Calu3 (cell line): ENCODE measurements at places on chromosomes 11 and 22.
A peak's percentile ranks its signal among the peaks of the same experiment; 100 is the strongest.

- H3K36me3 ChIP-seq, result peaks cover 19% of the 10 kb centered on the region
- H3K4me1 ChIP-seq, result peaks cover 11% of the 10 kb centered on the region
- H3K27ac ChIP-seq, result no peak overlapping the region
- DNase-seq, result no peak
Measured at GRCh38 chr11:129018991-129019390, 76.3 kb upstream of the TP53AIP1 start.

DNA sequence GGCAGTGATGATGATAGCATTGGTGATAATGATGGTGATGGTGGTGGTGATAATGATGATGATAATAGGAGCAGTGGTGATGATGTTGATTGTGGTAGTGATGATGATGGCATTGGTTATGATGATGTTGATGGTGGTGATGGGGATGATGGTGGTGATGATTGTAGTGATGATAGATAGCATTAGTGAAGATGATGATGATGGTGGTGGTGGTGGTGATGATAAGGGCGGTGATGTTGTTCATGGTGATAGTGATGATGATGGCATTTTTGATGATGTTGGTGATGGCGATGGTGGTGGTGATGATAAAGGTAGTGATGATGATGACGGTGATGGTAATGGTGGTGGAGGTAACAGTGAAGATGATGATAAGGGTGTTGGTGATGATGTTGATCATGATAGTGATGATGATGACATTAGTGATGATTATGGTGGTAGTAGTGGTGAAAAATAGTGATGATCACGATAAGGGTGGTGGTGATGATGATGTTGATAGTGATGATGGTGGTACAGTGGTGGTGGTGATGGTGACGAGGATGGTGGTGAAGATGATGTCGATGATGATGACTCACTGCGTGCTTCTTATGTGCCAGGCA lies 93.0 kb downstream of the MPPED1 start:
- no peak overlapping the region for H3K4me3 ChIP-seq
- H3K36me3 ChIP-seq, result no peaks in the 10 kb centered on the region
- no peaks in the 10 kb centered on the region for H3K4me1 ChIP-seq
- no peak overlapping the region for H3K27ac ChIP-seq
- no peak for DNase-seq

- peak; percentile 51 for DNase-seq
- peaks cover 93% of the 10 kb centered on the region for H3K27me3 ChIP-seq
- no peak overlapping the region for H3K4me3 ChIP-seq
Measured at GRCh38 chr11:125345421-125346178, 150.5 kb downstream of the FEZ1 start.

DNA sequence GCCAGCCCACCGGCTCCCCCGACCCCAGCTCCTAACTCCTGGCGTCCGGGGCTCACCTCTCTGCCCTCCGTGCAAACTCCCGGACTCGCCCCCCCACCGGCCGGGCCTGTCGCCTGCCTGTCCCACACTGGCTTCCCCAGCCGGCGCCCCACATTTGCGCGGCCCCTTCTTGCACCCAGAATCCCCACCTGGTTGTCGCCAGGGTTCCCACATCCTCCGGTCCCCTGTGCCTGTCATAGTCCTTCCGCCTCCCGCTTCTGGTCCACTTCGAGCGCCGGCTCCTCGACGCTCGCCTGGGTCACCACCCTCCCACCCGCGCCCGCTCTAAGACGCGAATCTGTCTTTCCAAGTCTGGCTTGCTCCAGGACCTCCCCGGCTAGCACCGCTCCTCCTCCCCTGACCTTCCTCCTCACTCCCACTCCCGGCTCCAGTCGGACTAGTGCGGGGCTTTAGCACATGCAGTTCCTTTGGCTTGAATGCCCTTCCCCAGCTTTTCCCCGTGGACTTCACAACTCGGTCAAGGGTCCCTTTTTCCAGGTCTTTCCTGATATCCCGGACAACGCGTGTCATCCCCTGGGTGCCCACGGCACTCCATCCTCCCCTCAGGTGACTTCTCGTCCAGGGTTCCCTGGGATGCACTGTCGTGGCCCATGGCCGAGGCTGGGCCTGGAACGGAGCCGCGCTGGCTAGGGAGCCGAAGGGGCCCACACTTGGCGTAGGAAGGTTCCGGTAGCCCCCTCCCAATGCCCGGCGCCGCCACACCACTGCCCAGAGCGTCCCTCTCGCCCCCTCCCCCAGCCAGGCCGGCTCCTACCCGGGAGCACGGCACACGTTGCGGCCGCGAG lies 635 bp downstream of the SCARF2 start:
- H3K27ac ChIP-seq, result peak overlapping the region; percentile 87
- H3K4me1 ChIP-seq, result peaks cover 9% of the 10 kb centered on the region
- H3K4me3 ChIP-seq, result peak overlapping the region; percentile 75
- DNase-seq, result no peak

DNA sequence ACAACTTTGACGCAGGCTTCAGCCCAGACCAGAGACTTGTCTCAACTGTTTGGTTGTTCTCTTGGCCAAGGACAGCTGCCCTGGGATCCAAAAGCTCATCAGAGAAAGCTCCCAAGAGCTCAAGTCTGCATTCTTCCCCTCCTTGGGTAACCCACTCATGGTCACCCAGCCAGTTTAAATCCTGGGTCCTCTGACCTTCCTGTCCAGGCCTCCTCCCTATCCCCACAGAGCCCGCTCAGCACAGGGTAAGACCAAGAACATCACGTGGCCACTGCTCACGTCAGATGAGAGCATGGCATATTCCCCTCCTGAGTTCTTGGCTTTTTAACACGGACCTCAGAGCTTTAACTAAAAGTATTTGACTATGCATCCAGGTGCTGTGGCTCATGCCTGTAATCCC lies 25.8 kb downstream of the TSKU start:
- no peak overlapping the region for H3K27ac ChIP-seq
- no peaks in the 10 kb centered on the region for H3K36me3 ChIP-seq
- peaks cover 19% of the 10 kb centered on the region for H3K4me1 ChIP-seq
- no peak for DNase-seq
- no peak overlapping the region for H3K4me3 ChIP-seq
- no peaks in the 10 kb centered on the region for H3K27me3 ChIP-seq

DNA sequence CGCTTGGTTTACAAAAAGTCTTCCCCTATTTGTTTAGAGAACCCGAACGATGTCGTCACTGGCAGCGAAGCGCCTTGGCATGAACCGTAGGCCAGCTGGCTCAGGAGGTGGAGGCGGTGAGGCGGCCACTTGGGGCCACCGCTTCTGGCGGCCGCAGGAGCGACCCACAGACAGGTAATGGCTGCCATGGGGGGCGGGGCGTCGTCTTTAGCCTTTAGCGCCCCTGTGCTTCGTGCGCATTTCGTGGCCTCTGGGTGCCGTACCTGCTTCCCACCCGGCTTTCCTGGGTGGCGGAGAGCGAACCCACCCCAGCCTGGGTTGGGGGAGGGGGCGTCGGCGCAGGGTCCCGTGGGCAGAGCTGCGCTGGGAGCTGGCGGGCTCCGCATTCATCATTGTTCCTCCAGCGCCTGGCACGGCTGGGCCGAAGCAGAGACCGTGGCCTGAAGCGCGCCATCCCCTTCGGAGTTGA lies 469 bp upstream of the OSBP2 start:
- peak overlapping the region; percentile 46 for H3K27ac ChIP-seq
- peaks cover 20% of the 10 kb centered on the region for H3K36me3 ChIP-seq
- no peaks in the 10 kb centered on the region for H3K4me1 ChIP-seq
- H3K27me3 ChIP-seq, result no peaks in the 10 kb centered on the region

DNA sequence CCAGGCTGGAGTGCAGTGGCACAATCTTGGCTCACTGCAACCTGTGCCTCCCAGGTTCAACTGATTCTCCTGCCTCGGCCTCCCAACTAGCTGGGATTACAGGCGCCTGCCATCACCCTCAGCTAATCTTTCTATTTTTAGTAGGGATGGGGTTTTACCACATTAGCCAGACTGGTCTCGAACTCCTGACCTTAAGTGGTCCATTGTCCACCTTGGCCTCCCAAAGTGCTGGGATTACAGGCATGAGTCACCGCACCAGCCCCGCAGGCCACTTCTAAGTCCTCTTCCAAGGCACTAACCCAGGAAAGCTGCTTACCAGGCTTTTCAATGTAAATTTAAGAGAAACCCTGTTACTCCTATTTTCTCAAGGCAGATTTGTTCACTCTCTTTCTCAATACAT lies 50.4 kb downstream of the DENND5A start:
- peaks cover 25% of the 10 kb centered on the region for H3K4me1 ChIP-seq
- H3K27me3 ChIP-seq, result no peaks in the 10 kb centered on the region
